ENCODE measurements at places on chromosomes 6 and 20.

- DNase-seq, result no peak
Observed at GRCh38 chr6:36963451-36964290, 9.1 kb downstream of the PI16 start.

- DNase-seq, result no peak
Observed at GRCh38 chr6:44220913-44221290, 2.5 kb upstream of the SLC29A1 start.

GRCh38 chr6:35170891-35171290 lies 29.8 kb upstream of the TCP11 start:
- DNase-seq, result no peak

DNA sequence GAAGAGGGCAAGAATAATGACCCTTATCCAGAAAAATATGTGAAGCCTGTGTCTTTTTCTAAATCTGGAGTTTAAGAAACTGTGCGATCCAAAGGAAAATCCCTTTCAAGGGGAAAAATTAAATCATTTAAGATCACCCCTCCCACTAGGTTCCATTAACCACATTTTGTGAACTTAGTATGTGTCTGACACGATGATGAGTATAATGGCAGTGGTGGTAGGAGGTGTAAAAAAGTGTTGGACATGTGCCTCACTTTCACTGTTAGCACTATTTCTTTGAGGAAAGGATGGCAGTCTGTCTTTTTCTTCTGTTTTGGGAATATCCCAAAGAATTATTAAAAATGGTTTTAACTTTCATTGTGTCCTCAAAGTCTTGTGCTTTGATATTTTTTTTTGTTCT lies 392.3 kb upstream of the CITED2 start:
- no peak for DNase-seq

GRCh38 chr6:97717086-97717485 lies 434.1 kb upstream of the MMS22L start:
- no peak for DNase-seq

DNA sequence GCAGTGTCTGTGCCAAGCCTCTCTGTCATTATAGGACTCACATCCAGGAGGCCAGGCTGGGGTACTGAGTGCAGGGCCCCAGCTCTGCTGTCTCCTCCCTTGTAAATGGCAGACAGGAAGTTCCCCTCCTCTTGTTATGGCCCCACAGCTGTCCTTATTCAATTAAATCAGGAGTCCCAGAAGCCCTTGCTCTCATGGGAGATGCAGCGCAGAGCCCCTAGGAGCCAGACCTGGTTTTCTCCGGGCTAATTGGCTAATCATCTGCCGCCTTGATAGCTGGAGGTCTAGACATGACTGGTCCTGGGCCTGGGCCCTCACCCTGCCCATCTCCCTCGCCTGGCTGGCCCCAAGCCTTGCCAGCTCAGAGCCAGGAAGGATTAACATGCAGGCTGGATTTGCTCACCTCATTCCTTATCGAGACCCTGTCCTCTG lies 172.0 kb downstream of the VEGFA start:
- DNase-seq, result no peak

GRCh38 chr6:131048933-131049515 lies 14.0 kb downstream of the EPB41L2 start:
- no peak for DNase-seq

DNA sequence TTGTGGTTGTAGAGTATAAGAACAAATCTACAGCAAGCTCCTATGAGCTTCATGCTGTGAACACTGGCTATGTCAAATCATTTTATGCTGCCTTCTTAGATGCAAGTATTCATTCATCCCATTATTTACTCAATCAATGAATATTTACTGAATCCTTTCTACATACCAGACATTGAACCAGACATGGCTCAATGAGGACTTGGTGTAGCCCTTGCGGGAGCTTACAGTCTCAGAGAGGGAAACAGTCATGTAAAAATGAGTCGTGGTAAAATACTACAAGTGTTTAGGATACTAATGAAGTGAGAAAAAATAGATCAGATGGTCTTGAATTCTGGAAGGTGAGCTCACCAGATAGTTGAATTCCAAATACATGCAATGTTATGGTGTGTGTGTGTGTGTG lies 44.8 kb upstream of the ENPP1 start:
- DNase-seq, result no peak

- DNase-seq, result no peak
Observed at GRCh38 chr20:59138114-59138748, 25.4 kb upstream of the ZNF831 start.

DNA sequence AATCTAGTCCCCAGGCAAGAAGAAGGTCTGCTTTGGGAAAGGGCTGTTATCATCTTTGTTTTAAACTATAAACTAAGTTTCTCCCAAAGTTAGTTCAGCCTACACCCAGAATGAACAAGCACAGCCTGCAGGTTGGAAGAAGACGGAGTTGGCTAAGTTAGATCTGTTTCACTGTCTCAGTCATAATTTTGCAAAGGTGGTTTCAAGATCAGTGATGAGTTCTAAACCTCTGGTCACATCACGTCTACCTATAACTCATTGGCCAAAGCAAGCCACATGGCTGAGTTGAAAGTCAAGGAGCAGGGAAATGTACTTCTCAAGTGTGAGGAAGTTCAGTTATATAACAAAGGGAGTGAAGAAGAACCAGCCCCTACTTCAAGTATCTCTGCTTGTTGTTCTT lies 50.5 kb upstream of the ECI2 start:
- DNase-seq, result no peak

- no peak for DNase-seq
Observed at GRCh38 chr20:47310729-47311128, 45.8 kb downstream of the ZMYND8 start.

GRCh38 chr6:132084811-132085509 lies 133.8 kb upstream of the CCN2 start:
- no peak for DNase-seq

GRCh38 chr6:46925563-46926253 lies 4.0 kb upstream of the ADGRF5 start:
- DNase-seq, result no peak

DNA sequence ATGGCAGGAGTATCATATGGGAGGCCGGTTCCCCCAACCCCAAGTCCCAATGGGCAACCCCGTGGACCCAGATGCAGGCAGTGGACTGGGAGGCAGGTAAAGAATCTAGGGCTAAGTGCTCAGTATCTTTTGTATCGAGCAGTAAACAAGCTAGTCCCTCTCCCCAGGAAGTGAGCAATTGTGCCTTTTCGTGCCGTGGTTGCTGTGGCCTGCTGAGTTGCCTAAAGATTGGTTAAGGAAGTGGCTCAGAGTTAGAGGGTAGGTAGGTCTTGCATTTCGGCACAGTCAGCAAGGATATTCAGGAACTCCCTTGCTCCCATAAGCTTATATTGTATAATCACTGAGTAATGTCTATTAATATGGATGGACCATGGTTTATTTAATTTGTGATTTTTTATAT lies 1.3 kb upstream of the DNAH8 start:
- DNase-seq, result peak; percentile 71

DNA sequence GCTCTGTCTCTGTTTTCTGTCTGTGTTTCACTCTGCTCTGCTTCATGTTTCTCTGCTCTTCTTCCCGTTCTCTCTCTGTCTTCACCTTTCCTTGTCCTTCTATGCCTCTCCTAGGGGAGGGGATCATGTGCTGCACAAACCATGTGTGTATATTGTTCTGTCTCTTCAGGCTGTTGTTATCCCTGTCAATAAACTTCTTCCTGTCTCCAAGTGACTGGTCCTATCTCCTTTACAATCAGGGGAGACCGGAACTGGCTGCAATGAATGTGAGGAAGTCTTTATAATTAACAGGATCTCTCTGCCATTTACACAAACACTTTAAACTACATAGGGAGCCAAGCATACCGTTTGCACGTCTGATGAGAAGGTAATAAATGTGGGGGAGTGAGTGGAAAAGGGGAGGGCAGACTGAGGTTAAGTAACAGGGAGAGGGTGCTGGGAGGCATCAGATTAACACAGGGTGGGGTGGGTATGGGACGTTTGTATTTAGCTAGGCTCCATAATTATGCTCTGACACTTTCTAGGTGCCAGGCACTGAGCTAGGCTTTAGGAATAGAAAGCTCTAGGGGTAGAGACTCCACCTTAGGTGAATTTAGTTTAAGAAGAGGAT lies 626.1 kb downstream of the DHX35 start:
- DNase-seq, result no peak

DNA sequence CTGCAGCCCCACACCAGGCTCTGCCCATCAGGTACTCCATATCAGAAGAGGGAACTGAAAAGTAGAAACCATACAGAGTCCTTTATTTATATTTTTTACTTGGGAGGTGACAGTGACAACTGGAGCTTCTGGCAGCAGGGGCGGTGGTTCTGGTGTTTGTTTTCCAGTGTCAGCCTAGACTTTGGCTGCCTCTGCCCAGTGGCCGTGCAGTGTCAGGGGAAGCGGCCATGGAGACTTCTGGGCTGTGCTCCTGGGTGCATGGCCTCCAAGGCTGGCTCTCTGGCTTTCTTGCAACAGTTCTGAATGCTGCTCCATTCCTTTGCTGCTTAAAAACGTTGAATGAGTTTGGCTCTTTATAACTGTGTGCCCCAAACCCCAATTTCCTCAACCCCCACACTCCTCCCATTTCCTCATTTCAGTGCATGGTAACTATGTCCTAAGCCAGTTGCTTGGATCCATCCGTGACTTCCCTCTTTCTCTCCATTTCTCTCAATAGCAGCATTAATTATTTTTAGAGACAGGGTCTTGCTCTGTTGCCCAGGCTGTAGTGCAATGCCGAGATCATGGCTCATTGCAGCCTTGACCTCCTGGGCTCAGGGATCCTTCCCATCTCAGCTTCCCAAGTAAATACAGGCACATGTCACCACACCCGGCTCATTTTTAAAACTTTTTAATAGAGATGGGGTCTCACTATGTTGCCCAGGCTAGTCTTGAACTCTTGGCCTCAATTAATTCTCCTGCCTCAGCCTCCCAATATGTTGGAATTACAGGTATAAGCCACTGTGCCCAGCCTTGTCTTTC lies 141.1 kb upstream of the SGK1 start:
- no peak for DNase-seq

DNA sequence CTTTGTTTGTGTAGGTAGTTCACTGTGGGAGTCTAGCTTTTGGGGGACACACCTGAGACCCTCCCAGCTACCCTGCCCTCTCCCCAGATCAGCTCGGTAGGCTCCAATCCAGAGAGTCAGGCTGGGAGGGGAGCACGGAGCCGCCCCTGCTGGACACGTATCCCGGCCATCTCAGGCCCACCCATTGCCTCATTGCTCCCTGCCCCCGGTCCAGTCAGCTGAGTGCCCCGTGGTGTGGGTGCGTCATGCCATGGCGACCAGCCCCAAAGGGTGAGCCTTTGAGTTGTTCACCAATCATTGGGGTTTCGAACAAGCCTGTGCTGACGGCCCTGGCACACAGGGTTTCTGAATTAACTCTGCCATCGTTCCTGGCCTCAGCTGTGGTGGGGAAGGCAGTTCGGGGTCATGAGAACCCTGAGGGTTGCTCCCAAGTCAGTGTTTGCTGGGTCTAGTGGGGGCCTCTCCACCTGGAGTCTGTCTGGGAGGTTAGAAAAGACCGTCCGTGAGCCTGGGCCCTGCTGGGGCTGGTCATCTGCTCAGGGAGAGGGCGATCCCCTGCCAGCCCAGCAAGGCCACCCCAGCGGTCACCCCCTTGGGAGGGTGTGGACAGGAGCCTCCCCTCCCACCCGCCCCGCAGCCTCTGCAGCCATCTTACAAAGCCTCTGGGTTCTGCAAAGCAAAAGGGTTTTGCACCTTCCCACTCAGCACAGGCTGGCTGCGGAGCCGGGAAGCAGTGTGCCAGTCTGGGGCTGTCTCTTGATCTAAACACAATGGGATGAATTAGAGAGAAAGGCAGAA lies 34.5 kb downstream of the NTSR1 start:
- no peak for DNase-seq

DNA sequence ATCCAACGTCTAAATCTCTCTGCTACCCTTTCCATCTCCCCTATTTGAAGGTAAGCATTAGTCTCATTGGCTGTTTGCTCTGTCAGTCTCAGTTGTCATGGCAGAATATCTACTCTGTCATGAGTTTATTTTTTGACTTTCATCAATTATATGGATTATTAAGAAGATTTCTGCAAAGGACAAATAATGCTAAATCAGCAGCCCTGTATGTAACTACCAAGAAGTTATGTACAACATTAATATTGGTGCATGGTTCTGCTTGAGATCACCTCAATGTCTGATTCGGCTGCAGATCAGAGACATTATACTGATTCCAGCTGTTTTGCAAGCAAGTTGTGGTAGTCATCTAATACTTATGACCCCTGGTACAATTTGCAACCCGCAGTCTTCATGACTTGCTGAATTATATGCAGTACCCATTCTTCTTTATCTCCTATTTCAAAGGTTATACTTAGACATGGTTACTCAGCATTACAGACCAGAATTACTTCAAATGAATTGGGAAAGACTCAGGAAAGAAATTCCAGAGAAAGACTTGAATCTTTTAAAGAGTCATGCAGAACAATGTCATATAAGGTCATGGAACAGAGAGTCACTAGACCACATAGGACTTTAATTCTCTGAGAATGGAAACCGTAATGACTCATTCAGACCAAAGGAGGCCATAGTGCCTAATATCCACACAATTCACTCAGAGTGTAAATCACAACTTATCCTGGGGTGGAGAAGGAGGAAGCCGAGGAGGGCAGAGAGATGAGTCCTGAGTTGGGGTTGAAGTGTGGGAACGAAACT lies 201.4 kb downstream of the IBTK start:
- no peak for DNase-seq

- DNase-seq, result no peak
Observed at GRCh38 chr20:25418776-25419175, 11.3 kb downstream of the GINS1 start.

DNA sequence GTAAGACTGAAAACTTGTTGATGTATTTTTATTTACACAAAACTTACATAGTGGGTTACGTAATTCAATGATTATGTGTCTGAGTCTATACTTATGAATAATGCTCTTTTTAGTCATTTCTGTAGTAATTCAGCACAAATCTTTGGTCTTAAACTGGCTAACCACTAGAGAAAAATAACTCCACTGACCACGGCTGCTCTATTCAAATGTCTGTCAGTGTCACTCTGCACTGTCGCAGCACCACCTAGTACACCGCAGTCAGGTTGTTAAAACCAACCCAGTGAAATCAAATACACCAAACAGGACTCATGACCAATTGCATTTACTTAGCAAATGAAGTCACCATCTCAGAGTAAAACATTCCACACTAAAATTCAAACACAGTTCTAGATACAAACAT lies 93.5 kb upstream of the CCDC28A start:
- DNase-seq, result no peak

GRCh38 chr6:22401932-22402331 lies 105.1 kb upstream of the PRL start:
- DNase-seq, result no peak

DNA sequence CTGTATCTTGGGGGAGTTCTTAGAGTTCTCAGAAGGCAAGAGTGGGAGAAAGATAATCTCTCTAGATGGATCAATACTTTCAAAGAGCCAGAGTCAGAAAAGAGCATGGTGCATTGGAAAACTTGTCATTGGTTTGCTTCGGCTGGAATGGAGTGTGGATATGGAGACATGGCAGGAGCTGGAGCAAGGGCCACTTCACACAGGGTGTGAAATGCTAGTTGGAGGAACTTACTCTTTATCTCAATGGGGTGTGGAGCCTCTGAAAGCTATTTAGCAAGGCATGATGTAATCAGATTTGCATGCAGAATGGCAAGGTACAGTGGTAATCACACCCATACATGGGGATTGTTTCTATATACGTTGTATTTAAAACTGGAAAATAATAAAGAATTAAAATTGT lies 31.5 kb upstream of the PAQR8 start:
- DNase-seq, result no peak
